ENCODE measurements at places on chromosomes 11 and 22.

- DNase-seq: no peak
Measured at GRCh38 chr11:66789097-66789890, 53.9 kb upstream of the RCE1 start.

DNA sequence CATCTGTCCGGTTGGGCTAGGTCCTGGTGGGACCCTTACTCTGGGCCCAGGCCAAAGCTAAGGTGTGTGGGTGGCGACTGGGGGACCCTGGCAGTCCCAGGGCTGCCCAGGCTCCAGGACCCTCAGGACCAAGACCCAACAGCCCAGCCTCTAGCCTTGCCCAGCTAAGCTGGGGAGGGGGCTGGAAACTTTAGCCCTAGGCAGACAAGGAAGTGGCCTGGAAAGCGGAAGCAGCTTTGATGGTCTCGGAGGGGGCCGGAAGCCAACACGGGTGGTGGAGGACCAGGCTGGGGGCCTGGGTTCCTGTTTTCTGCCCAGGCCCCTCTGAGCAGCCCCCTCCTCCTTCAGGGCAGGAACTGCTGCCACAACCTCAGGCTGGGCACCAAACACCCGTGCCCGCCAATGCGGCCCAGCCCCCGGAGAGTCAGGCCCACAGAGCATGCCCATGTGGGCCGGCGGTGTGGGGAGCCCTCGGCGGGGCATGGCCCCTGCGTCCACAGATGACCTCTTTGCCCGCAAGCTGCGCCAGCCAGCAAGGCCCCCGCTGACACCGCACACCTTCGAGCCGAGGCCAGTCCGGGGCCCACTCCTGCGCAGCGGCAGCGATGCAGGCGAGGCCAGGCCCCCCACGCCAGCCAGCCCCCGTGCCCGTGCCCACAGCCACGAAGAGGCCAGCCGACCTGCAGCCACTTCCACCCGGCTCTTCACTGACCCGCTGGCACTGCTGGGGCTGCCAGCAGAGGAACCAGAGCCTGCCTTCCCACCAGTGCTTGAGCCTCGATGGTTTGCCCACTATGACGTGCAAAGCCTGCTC is 2.8 kb downstream of the SIPA1 start:
- DNase-seq: no peak

GRCh38 chr11:86784241-86784681 is 16.1 kb upstream of the PRSS23 start:
- DNase-seq: no peak

DNA sequence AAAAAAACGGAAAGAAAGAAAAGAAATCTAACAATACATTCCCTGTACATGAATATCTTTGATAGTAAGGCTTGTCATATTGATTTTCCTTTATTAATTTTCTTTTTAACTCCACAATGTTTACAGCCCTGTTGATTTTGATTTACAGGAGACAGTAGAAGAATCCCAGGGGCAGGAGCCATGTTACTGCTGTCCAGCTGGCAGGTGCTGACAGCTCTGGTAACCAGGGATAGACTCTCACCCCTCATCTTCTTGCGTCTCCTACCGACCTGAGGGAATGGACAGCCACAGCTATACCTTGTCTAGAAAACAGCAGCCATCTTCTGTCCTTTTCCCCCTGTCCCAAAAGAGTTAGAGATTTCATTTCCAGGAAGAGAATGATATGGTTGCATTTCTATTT is 37.4 kb downstream of the PRDM10 start:
- DNase-seq: no peak

DNA sequence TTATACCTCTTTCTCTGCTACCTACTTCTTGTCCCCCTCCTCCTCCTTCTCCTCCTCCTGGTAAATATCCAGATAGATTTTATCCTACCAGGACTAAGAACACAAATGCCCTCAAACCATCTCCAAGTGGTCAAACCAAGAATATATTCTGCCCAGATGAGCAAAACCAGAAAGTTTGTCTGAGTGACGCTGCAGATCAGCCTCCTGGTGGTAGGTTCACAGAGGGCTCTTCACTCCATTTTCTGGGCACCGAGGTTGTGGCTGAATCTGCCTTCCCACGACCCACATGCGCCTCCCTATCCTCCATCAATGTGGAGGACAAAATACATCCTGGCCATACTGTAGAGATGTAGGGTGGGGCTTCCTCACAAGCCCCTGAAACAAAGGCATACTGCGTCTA is 543.6 kb downstream of the MN1 start:
- no peak for DNase-seq
